Femur (tissue), 1 donor: ENCODE measurements at places on chromosomes 5 and 9.
A peak's percentile ranks its signal among the peaks of the same experiment; 100 is the strongest.

DNA sequence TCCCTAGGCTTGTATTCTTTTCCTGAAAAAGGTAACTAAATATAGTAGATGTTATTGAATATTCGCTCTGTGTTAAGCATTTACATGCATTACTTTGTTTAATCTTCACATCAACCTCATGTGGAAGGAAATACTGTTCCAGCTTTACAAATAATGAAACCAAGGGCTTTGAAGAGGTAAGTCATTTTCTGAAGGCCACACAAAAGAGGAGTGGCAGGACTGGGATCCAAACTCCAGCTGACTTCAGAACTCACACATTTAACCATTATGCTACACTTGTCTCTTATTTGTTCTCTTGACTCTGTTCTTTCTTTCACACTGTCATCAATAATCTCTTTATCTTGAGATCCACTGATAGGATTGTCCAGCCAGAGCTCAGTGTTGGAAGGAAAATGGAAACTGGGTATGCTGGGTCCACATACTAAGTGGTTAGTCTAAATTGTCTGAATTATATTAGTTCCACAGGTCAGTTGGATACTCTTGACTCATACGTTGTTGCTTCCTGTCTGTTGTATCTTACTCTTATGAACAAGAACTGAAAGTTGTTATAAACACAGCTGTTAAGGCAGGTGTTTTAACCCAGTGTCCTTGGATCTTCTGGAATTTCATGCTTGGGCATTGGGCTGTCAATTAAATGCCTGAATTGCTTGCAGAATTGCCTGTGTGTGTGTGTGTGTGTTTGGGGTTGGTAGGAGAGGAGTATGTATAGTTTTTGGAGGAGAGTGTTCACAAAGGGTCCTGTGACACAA, 65.6 kb downstream of the TLE4 start:
- DNase-seq = no peak

GRCh38 chr9:135774794-135775525, 73.0 kb downstream of the KCNT1 start:
- no peak for DNase-seq

DNA sequence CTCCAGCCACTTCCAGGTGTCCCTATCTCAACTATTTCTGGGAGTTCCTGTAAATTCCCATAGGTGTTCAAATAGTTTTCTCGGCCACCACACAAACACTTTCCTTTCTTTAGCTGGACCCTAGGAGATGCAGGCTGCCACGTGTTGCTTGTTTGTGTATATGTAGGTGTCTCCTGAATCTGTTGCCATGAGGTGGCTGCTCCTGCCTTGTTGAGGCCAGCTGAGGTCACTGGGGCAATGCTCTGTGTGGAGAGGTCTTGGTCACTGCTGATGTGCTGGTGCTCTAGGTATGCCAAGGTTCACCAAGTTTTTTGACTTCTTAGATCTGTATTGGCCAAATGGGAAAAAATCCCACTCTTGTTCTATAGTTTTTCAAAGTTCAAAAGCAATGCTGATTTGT, 132.5 kb upstream of the CHD1 start:
- DNase-seq = no peak

- no peak for DNase-seq
Observed at GRCh38 chr5:10699281-10699874, 61.7 kb downstream of the DAP start.

- DNase-seq = no peak
Observed at GRCh38 chr5:113548396-113548795, 34.9 kb downstream of the YTHDC2 start.

- no peak for DNase-seq
Observed at GRCh38 chr5:35438786-35439185, 178.9 kb upstream of the SPEF2 start.

DNA sequence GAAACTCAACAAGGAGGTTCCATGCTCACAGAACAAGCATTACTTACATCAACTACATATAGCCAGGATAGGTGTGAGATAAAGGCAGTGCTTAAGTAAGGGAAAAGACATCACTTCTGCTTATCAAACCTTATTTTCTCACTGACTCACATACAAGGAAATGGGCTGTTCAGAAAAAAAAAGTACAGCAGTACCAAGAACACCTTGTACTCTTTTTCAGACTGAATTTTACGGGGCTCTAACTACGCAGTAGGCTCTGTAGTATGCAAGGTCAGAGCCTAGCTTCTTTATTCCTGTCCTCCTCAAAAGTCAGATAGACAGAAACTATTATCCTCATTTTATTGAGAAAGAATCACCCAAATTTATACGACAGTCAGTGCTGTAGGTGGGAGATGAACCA, 5.8 kb downstream of the PSMB7 start:
- DNase-seq = no peak

DNA sequence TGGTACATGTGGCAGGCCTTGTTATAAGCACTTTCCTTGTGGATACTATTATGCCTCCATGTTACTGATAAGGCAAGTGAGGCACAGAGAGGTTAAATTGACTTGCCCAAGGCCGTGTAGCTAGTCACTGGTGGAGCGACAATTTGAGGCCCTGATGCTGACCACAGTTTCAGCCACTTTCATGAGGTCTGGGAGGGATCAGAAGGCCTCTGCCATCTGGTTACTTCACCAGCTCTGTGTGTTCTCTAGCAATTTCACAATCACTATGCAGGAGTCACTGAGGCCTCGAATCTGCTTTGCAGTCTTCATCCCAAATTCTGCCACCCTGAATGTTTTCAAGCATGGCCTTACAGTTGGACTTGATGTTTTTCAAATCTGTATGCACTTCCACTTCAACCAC, 9.1 kb downstream of the LRRC70 start:
- DNase-seq = no peak

GRCh38 chr9:130579738-130580463, 524 bp downstream of the FUBP3 start:
- DNase-seq = no peak

DNA sequence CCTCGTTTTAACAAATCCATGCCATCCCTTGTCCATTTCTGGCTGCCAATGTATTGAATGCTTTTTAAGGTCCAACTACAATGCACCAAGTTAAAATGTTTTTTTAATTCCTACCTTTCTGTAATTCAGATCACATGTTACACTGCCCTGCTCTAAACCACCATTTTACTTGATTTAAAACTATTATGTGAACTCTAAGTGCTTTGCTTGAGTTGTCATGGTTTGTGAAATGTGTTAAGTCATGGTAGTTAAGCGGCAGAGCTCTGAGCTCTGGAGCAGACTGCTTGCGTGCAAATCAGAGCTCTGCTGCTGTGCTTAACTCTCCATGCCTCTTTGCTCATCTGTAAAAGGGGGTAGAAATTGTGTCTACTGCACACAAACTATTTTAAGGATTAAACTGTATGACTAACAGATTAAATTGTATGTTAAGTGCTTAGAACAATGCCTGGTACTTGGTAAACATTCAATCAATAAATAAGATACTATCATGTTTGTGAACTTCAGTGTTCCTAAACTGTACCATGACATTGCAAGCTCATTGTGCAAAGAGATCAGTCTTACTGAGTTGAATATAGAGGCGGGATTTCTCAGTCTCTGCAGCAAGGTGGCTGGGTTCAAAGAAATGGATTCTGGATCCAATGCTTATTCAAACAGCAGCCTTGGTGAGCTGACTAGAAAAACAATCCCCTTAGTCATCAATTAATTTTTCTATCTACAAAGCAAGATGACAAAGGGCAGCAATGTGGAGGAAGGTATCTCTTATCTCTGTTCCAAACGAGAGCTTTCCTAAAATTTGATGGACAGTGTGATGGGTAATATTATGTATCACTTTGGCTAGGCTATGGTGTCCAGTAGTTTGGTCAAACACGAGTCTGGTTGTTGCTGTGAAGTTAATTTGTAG, 16.1 kb upstream of the CMBL start:
- no peak for DNase-seq

GRCh38 chr5:97043511-97043910, 98.9 kb downstream of the LIX1 start:
- DNase-seq = no peak

DNA sequence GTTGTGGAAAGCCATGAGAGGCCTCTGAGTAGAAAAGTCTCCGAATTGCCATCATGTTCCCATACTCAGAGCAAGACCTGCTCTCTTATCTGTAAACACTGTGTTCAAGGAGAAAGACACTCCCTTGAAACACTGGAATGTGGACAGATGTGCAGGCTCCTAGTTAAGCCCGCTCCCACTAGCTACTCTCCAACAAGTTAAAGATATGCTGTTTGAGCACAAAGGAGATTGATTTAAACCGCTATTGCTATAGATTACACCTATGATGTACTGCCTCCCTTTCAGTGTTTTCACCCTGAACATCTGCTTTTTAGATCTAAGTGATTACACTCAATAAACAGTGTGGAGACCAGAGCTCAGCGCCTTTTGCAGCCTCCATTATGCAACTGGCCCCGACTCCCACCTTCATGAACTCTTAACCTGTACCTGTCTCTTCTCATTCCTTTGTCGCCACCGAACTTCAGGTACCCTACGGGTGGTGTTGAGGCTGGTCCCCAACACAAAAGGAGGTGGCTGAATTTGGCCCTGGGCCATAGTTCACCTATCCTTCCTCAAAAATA, 47.5 kb downstream of the TMEM245 start:
- DNase-seq = no peak

DNA sequence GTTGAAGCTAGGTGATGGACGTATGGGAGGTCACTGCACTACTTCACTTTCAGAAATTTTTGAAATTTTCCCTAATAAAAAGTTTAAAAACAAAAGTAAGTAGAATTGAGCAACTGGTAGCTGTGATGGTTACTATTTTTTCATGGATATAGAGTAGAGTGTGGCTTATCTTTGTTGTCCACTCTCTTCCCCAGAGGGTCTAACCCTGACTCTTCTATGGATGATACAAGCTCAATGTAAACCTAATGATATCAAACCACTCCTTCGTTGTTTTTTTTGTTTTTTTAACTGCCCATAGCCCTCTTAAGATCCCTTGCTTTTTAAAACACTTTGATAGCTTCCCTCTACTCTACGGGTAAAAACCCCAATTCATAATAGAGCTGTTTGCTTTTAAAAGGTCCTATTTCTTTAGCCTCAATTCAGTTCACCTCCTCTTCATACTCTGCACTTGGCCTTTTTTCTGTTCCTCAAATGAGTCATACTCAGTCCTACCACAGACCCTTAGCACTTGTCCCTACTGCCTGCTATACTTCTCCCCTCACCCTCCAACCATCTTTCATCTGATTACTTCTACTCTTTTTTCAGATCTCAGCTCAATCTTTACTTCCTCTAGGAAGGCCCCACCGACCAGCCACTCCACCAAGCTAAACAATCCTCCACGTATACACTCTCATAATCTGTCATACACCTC, 2.6 kb downstream of the HDAC3 start:
- DNase-seq = no peak

DNA sequence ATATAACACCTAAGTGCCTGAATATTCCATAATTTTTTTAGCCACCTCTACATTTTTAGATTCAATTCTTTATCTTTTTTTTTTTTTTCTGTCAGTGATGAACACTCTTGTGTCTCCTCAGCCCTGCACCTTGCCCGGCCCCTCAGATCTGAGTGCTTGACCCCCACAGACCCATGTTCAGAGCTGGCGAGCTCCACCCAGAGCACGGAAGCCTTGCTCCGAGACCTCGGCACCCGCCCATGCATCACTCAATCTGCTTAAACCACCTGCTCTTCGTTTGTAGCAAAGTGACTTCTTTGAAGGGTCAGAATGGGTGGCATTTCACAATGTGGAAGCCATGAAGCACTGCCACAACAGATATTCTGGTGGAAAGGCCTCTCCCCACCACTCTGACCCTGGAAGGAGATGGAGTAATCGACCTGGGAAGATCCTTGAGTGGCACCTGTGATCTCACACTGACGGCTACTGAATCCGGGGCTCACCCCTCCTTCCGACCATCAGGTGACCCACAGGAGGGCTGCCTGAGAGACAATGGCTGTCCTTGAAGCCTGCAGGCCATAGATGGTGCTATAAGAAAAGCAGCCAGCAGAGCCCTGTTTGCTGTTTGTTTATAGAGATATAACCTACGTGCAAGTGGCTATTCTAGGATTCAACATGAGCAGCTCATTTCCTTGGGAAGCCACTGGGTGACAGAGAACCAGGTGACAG, 261.1 kb upstream of the IRX4 start:
- DNase-seq = no peak

- DNase-seq = no peak
Observed at GRCh38 chr9:35660966-35661415, 2.9 kb downstream of the CCDC107 start.

DNA sequence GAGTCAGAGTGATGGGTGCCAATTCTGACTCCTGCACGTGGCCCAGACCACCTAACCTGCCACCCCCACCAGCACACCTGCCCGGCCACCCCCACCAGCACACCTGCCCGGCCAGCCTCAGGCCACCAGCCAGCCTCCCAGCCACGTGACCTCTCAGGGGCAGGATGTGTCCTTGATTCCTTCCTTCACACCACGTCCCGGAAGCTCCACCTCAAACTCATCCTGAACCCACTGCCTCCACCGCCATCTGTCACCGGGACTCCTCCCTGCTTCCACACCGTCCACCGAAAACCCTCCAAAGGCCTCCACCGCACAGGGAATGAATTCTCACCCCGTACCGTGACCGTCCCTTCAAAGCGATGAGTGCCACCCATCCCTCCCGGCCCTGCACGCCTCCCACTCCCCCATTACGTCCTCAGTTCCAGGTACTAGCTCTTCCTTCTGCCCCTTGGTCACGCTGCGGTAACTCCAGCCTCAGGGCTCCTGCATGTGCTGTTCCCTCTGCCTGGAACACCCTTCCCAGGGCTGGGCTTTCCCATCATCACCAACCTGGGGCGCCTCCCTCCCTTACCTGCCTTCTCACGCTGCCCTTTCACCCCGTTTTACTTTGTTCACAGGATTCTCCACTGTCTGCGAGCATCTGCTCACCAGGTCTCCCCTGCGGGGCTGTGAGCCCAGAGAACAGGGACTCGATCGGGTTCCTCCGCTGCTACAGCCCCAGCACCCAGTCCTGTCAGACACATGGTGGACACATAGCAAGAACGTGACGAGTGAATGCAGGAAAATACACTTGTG, 82.9 kb downstream of the ADAMTS2 start:
- DNase-seq = no peak

DNA sequence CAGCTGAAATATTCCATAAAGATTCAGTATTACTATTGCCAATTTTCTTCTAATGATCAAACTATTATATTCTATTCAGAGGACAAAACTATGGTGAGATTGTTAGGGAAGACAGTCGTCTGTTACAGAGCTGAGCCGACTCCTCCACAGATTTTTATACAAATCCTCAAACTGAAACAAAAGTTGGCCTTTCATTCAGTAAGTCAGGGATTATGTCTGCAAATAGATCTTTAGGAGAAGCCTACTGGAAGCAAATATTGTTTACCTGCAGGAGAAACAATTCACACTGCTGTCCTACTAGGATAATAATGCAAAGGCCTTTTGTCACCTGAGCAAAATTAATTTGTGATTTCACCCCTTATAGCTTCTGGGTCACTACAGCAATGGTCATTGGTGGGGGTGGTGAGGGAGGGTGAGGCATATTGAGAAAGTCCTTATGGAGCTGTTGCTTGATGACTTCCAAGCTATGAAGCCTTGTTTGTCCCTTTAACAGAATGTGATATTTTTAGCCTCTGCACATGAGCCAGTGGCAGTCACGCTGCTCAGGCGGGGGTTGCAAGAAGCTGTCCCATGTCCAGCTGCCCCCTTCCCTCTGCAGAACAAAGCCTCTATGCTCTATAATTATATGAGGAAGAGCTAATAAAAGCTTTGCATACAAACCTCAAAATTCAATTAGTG, 200.5 kb upstream of the KLF9 start:
- DNase-seq = peak; percentile 37
